ENCODE measurements at places on chromosomes 1 and 21.

GRCh38 chr1:6208723-6209660, 3.1 kb downstream of the RNF207 start:
- no peak for DNase-seq

DNA sequence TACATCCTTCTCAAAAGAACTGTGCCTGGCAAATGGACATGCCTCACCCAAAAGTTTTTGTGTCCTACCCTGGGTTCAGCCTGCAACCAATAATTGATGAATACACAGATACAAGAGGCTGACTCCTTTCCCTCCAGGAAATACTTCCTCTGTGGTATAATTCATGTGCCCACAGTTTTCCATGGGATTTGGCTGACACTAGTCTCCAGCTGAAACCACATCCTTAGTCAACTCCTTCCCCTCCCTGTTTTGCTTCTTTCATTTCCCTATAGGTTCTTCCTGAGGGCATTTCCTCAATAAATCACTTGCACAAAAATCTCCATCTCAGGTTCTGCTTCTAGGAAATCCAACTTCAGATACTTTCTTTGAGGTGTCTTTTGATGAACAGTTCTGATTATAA, 436.6 kb upstream of the C1orf87 start:
- no peak for DNase-seq

GRCh38 chr1:150516050-150516591, 569 bp downstream of the FALEC start:
- DNase-seq, result peak; percentile 71

DNA sequence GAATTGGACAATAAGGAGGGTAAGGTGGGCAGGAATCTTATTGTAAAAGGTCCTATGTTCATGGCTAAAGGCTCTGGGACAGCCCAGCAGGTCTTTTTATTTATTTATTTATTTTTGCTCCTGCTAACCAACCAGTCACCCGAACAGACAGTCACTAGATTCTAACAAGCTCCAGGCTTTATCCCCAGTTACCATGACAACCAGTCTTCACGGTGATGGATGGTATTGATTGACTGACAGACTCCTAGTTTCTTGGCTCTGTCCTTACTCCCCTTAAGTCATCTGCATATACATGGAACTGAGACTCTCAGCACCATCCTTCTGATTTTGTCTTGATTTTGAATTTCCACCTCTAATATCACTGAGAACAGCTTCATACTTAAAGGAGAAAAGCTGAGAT, 44.3 kb downstream of the C8A start:
- no peak for DNase-seq

DNA sequence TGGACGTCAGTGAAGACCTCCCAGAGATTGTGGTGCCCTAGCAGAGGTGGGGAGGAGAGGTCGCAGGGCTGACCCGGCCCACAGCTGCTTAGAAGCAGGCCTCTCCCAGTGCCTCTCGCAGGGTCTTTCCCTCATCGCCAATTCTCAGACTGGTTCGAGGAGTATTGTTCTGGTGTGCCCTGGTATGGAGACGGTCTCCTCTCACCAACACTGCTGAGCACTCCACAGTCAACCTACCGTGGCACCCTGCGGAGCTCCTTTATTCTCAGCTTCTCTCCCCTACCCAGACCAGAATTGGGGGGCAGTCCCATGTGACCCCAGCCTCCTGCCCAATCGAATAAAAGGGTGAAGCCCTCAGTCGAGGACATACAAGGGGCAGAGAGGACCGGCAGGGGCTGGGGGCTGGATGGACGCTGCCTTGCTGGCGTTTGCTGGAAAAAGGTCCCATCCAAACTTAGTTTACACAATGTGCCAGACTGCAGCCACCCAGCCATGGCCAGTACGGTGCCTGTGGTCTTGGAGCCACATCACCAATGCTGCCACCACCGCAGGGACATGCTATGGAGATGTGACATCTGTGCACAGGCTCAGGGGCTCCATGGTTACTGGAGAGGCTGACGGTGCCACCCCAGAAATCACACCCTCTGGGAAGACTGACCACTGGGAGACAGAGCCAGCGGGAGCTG, 80.8 kb downstream of the STUM start:
- no peak for DNase-seq

DNA sequence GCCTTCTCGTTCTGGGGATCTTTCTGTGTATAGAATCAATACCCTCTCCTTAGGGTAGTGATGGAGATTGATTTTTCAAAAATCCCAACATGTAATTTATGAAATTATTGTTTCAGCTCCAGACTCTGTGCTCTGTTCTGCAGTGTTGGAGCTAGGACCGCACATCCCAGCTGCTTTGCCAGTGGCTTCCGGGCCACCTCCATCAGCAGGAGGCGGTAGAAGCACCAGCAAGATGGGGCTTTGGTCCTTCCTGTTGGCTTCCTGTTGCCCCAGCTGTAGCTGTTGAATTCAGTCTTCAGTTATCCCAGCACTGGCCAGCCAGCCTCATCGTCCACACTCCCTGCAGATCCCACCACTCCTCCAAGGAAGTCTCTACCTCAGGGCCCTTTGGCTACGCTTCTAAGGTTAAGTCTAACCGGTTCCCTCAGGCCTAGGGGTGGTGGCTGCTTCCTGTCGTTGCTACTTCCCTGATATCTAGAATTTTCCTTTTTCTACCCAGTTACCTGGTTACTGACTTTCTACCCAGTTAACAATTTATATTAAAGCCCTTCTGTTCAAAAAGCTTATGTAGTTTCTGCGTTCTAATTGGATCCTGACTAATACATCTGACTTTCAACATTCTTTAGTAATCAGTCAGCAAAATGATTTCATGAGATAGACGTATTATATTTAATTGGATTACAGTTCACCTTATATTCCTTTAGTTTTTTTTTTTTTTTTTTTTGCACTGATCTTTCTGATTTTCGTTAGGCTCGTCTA, 24.6 kb downstream of the GALNT2 start:
- DNase-seq, result no peak

DNA sequence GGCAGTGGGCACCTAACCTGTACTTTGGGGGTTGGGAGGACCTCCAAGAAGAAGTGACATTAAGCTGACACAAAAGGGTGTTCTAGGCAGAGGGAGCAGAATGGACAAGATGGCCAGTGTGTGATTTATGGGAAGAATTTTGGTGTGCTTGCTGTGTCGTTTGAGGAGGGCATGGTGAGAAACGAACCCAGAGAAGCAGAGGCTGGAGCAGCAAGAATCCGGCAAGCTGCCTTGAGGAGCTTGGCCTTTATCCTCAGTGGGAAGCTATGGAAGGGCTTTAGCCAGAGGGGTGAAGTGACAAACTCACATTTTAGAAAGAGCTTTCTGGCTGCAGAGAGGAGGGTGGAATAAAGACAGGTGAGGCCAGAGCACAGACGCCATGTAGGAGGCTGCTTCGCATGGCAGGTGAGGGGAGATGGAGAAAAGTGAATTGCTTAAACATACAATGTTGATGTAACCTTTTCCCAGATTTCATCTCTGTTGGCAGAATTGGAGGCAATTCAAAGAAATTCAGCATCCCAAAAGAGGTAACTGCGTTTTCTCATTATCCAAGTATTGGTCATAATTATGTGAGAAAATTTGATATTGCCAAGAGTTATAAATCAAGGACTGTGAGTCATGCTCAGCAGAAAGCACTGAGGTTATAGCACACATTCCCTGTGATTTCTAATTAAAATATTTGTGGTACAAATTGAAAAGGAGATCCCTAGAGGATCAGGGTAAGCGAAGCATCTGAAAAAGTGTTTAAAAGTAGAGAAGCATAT, 26.5 kb downstream of the TRIM45 start:
- no peak for DNase-seq

GRCh38 chr21:44767834-44768831, 33.5 kb downstream of the UBE2G2 start:
- DNase-seq, result no peak

DNA sequence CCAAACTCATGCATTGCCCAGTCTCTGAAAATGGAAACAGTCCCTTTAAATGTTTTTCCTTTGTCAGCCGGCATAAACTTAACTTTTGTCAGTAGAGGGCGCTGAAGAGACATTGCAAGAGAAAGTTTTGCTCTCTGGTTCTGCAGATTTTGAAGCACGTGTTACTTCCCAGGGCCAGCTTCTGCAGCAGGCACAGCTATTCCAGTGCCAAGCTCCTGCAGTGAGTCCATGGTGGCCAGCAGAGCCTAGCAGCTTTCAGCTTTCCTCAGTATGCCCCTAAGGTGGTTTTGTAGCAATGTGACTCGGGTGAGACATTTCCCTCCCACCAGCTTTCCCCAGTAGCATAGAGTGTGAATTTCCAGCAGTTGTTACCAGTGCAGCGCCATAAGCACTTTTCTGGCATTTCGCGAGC, 2.6 kb upstream of the IFI44L start:
- DNase-seq, result peak; percentile 85

DNA sequence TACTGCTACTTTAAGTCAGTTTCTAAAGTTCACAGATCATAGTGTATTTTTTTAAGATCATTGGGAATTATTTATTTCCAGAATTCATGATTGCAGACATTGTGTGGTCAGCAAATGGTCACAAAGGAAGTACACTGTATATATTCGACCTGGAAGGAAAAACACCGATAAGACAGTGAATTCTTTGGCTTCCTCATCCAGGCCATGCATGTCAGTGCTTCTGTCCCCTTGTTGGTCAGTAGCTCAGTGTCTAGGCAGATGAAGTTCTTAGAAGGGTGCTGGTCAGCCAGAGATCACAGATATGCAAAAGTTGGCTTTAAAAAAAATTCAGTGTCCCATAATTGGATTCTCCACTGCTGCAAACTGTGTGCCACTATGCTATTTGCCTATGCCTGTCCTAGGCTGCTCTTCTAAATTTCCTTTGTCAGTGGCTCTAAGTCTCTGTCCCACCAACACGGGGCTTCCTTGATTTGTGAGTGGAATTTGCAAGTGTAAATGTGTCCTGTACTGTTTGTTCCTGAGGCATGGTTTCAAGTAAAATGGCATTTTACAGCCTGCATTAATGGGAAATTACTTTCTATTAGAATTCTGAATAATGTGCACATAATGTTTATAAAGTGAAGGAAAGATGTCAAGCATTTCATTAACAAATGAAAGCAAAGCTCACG, 12.0 kb upstream of the VAMP4 start:
- DNase-seq, result no peak

- DNase-seq, result no peak
Measured at GRCh38 chr1:33468531-33468930, 3.9 kb upstream of the ZSCAN20 start.

GRCh38 chr1:224429616-224430326, 4.8 kb downstream of the WDR26 start:
- DNase-seq, result no peak

DNA sequence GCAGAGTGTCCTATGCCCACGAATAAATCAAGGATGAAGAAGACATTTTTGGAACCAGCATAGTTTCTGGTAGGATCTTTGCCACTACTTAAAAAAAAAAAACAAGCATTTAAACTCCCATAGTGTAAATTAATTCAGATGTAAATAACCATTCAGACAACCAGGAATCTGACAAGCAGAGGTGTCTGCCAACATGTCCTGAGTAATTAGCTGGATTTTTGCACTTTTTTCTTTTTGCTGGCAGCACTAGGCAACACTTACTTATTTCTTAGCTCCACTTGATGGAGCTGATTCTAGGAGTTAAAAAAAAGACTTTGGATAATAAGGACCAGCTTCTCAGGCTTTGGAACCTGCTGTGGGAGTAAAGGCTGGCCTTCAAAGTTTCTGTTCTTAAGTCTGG, 27.6 kb upstream of the CNIH3 start:
- DNase-seq, result no peak

DNA sequence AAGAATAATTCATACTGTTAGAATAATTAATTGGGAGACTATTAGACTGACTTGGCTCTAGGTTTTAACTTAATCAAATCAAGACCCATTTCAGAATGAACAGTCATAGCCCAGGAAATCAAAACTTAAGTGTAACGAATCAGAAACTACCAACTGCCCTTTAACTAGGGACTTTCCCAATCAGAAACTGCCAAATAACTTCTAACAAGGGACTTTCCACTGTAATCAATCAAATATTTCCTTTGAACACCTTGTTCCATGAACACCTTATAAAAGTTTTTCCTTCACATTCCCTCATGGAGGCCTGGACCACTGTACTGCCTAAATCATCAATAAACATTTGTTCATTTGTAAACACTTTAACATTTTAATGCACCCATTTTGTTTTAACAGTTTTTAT, 1054.7 kb upstream of the TMPRSS15 start:
- DNase-seq, result no peak

DNA sequence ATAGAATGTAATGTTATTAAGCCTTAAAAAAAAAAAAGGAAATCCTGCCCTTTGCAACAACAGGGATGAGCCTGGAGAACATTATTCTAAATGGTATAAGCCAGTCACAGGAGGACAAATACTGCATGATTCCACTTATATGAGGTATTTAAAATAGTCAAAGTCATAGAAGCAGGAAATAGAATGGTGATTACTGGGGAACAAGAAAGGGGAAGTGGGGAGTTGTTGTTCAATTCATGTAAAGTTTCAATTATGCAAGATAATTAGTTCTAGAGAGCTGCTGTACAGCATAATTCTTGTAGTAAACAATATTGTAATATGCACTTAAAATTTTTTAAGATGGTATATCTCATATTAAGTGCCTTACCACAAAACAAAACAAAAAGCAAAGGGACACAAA, 13.2 kb downstream of the FCER1A start:
- no peak for DNase-seq

DNA sequence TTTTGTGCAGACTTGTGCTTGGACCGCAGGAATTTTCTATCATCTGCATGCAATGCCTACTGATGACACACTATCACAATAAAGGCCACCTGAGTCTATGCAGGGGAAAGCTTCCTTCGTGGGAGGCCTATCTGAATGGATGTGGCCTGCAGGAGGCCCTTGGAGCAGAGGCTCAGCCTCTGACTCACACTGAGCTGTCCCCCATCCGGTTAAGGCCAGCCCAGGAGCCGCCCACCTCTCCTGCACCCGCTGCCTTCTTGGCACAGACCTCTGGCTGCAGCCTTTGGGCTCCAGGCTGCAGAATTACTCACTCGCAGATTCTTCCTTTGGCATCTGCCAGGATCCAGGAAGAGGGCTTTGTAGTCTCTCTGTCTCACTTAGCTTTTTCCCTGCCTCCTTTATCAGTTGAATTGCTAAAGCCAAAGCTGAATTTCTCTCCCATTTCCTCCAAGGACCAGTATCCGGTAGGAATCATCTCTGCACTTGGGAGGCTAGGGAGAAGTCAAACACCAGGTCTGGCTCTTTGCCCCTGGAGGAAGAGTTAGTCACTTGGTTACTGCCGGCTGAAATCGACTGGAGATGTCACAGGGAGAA, 65.1 kb upstream of the JUN start:
- DNase-seq, result no peak

DNA sequence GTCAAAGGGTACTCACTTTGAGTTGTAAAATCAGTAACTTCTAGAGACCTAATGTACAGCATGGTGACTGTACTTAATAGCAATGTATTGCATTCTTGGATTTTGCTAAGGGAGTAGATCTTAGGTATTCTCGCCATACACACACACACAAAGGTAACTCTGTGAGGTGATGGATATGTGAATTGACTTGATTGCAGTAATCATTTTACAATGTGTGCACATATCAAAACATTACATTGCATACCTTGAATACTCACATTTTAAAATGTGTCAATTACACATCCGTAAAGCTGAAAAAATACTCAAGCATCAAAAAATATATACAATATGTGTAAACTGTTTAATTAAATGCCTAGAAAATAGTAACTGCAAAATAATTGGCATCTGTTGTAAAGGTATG, 86.0 kb downstream of the SLC35F3 start:
- no peak for DNase-seq
